ENCODE measurements at places on chromosomes 1 and 21.

GRCh38 chr1:24767351-24767750 lies 22.1 kb downstream of the CLIC4 start:
- no peak for DNase-seq

DNA sequence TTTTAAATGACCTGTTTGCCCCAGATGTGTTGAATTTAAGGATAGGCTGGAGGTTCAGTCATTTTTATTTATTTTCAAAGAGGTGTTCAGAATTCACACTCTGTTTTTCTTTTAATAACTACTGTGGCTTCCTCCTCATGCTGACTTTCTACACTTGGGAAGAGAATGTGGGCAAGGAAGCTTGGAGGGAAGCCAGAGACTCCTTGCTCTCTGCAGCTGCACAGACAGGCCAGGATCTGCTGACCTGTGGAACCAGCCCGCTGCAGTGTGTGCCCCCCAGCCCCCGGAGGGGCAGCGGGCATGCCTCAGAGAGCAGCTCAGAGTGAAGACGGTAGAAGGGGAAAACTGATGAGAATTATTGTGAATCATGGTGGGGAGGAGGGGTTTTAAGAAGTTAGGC lies 16.9 kb downstream of the MGST3 start:
- DNase-seq = no peak

GRCh38 chr1:99682291-99682751 lies 36.4 kb downstream of the PALMD start:
- no peak for DNase-seq

GRCh38 chr1:174746024-174746808 lies 253.5 kb upstream of the CACYBP start:
- no peak for DNase-seq

DNA sequence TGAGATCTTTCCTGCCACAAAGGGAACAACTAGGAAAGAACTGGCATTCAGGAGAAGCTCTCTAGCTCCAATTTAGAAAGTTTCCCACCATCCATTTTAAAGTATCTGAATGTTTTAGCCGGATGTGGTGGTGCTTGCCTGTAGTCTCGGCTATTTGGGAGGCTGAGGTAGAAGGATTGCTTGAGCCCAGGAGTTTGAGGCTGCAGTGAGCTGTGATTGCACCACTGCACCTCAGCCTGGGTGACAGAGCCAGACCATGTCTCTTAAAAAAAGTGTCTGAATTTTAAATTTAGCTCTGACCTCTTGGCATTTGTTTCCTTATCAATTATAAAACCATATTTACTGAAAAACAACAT lies 67.2 kb downstream of the RPAP2 start:
- DNase-seq = no peak

GRCh38 chr21:44614161-44614631 lies 2.3 kb downstream of the KRTAP10-8 start:
- DNase-seq = no peak

- no peak for DNase-seq
These were observed 4.9 kb upstream of the LAD1 start for GRCh38 chr1:201404055-201404454.

All from amygdala (tissue), 56 donors.